Stimulated activated CD8-positive, alpha-beta memory T cell treated with anti-CD3 and anti-CD28 coated beads, Interleukin-4, amount 100 ng/mL, for 1 hour (primary cell): ENCODE measurements at places on chromosomes 3 and 15.

- no peak for DNase-seq
Measured at GRCh38 chr15:95394186-95395067, 936.1 kb upstream of the NR2F2 start.

GRCh38 chr15:73902121-73903020 is 23.9 kb upstream of the LOXL1 start:
- no peak for DNase-seq

DNA sequence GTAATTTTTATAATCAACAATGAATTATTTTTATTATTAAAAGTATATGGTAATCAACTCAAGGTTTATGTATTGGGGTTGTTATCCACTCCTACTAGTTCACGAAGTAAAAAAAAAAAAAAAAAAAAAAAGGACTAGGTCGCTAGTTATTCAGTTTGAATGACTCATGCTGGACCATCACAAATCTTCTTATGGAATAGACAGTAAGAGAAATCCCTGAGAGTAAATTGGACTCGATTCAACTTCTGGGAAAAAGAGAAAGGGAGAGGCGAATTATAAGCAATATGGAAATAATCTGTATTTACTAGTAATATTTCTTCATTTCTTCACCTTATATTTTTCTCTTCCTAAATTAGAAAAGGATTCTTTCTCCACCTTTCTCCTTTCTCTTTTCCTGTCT is 2.0 kb downstream of the MYEF2 start:
- DNase-seq: no peak

- DNase-seq: no peak
Measured at GRCh38 chr3:71225951-71226564, 357.5 kb downstream of the FOXP1 start.

DNA sequence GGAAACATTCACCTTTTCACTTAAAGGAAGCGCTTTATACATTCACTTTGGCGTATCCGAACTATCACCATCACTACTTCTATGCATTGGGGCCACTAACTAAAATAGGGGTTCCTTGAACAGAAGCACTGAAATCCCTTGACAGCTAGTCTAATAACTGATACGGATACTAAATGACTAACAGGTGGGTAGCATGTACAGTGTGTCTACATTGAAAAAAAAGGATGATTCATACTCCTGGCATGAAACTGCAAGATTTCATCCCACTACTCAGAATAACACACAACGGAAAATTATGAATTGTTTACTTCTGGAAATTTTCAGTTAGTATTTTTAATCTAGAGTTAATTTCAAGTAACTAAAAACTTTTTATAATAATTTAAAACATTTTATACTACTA is 96.7 kb downstream of the SMARCC1 start:
- no peak for DNase-seq

DNA sequence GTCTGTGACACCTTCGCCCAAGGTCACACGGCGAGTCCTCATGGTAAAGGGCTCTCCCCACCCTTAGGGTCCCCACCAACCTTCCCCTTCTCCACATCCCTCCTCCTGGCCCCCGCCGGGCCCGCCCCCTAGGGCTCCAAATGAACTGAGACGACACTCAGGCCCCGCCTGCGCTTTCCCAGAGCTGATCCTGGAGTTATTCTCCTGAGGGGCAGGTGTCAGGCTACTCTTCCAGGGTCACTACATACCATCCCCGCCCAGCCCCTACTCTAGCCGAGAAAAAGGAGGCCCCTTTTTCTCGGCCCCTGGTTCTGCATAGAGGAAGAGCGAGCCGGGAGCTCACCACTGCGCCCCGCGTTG is 292 bp downstream of the USP4 start:
- no peak for DNase-seq

DNA sequence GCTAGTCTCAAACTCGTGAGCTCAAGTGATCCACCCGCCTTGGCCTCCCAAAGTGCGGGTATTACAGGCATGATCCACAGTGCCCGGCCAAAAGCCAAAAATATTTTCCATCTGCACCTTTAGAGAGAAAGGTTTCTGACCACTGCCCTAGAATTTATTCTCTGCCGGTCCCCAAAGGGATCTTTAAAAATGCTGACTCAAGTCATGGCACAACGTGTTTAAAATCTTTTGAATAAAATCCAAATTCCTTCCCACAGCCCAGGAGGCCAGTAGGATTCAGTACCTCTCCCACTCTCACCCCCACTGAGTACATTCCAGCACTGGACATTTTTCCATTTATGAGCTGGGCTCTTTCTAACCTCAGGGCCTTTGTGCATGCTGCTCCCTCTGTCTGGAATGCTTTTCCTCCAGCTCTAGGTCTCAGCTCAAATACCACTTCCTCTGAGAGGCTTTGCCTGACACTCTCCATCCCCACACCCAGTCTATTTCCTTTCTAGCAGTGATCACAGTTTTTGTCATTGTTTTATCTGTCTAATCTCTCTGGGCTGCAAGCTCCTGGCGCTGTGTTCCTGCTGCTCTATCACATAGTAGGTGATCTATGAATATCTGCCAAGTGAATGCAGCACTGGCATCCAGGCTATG is 502.9 kb downstream of the SHQ1 start:
- DNase-seq: no peak

GRCh38 chr3:52568069-52568468 is 31.7 kb downstream of the UQCC5 start:
- no peak for DNase-seq

DNA sequence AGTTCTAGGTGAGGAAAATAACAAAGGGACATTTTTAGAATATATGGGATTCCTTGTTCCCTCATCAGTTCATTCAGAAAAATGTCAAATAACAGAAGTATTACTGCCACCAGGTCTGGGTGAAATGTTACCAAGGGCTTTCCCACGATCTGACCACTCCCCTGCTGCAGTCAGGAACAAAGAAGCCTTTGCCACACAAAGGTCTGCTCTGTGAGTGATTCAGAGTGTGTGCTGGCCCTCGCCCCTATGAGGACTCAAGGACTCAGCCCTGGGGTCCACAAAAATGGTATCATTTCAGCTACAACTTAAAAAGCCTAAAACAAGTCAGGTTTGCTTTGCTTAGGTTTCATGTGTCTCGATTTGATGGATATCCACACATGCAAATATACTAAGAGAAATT is 5.0 kb downstream of the MKRN3 start:
- no peak for DNase-seq

DNA sequence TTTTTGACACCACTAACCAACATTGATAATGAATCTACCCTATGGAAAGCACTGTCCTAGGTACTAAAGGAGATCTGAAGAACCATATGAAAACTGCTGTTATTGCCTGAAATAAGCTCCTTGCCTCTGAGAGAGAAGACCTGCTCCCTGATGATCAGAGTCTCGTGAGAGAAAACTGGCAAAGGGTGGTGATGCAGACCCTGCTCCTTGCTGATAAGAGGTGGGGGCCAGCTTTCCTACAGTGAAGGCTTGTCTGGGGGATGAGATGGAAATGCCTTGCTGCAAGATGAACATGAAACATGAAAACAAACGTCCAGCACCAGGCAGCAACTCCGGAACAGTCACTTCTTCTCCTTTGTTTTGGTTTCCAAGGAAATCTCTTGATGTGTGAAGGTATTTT is 31.9 kb downstream of the RASGRP1 start:
- DNase-seq: no peak

GRCh38 chr3:41000471-41000870 is 198.8 kb upstream of the CTNNB1 start:
- no peak for DNase-seq

DNA sequence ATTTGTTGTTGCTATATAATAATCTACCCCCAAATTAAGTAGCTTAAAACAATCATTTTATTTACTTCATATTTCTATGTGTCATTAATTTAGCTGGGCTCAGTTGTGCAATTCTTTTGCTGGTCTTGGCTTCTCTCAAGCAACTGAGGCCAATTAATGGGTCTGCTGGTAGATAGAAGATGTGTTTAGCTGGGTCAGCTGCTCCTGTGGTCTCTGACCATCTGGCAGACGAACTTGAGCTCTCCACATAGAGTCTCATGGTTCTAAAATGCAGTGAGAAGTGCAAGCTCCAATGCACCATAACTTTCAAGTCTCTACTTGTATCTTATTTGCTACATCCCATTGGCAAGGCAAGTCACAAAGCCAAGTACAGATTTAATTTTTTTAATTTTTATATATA is 515.6 kb downstream of the ZIC1 start:
- no peak for DNase-seq

DNA sequence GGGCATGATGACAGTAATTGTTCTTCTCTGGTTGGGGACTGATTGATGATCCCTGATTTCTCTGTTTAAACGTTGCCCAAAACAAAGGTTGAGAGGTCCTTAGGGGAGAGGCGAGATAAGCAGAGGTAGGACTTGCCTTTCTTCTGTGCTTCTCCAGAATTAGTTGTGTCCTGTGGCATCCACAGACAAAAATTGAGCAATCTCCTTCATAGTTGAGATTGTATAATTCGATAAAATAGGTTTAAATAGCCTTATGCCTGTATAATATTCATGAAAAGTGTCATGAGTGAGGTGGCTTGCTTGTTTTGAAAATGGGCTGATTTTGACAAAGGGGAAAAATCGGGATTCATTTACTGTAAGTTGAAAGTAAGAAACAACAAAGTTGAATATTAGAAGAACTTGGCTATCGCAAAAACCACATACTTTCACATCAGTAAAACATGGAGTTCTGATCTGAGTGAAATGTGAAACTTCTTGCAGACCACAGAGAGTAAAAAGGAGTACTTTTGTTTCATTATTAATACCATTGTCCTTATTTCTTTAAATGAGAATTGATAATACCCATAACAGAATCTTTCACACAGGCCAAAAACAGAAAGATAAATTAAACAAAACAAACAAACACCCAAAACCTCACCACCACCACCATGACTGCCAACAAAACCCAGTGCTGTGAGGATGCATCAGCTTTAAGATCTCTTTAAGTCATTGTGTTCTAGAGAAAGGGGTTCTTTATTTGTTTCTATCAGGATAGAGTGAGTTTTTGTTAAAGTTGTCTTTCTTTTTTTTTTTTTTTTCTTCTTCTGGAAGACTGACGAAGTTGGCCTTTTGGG is 155.7 kb downstream of the LPP start:
- no peak for DNase-seq
